Subcutaneous preadipocyte (primary cell): ENCODE measurements at places on chromosomes 3 and 15. TPM values are rescaled to one million over a fixed set of nuclear protein-coding genes. Genes with fewer than 3 reads are reported as not detected.

Gene CRYGS
- 1.8 and 2.3 TPM in 2 replicates for total RNA-seq

Gene SLC12A1
- total RNA-seq: not detected in 2 replicates

Gene TMEM266
- not detected in 2 replicates for total RNA-seq

Gene ARPP21
- total RNA-seq: not detected in 2 replicates

Gene CCR3
- total RNA-seq: not detected in 2 replicates

Gene PSTPIP1
- under 0.01 and 0.37 TPM in 2 replicates for total RNA-seq

Gene ZSCAN29
- 15.1 and 25.6 TPM in 2 replicates for total RNA-seq

Gene LRRIQ4
- not detected in 2 replicates for total RNA-seq

Gene SLC28A1
- total RNA-seq: not detected in 2 replicates

Gene TRH
- total RNA-seq: not detected in 2 replicates

Gene NOX5
- total RNA-seq: 0.20 and 0.37 TPM in 2 replicates

Gene TFG
- total RNA-seq: 69.4 and 80.0 TPM in 2 replicates

Gene C3orf85
- not detected in 2 replicates for total RNA-seq

Gene AGBL1
- not detected in 2 replicates for total RNA-seq

Gene GOLGA6L25
- not detected in 2 replicates for total RNA-seq

Gene TLNRD1
- 9.9 and 15.8 TPM in 2 replicates for total RNA-seq

Gene NPAP1
- total RNA-seq: not detected in 2 replicates

Gene IL16
- total RNA-seq: 1.6 and 4.0 TPM in 2 replicates

Gene CLRN1
- total RNA-seq: not detected in 2 replicates

Gene FEZF2
- not detected in 2 replicates for total RNA-seq

Gene PRR20G
- not detected in 2 replicates for total RNA-seq

Gene MAP6D1
- 0.73 and 3.9 TPM in 2 replicates for total RNA-seq

Gene OSBPL10
- 2.2 and 11.1 TPM in 2 replicates for total RNA-seq

Gene ZNF35
- total RNA-seq: 7.7 and 10.4 TPM in 2 replicates

Gene POLQ
- total RNA-seq: 4.4 and 12.7 TPM in 2 replicates

Gene IQCF5
- not detected in 2 replicates for total RNA-seq

Gene SERPINI1
- total RNA-seq: 0.78 and 1.5 TPM in 2 replicates

Gene C2CD4B
- not detected in 2 replicates for total RNA-seq

Gene MCTP2
- 1.5 and 3.5 TPM in 2 replicates for total RNA-seq

Gene B4GALT4
- total RNA-seq: 10.7 and 11.7 TPM in 2 replicates

Gene CP
- total RNA-seq: 0.20 and 0.73 TPM in 2 replicates

Gene CLSTN2
- 0.20 and 0.37 TPM in 2 replicates for total RNA-seq

Gene EHD4
- 9.2 and 20.3 TPM in 2 replicates for total RNA-seq

Gene ACAD11
- 25.4 and 30.9 TPM in 2 replicates for total RNA-seq

Gene TATDN2
- total RNA-seq: 14.3 and 22.9 TPM in 2 replicates

Gene BMF
- under 0.01 and 0.20 TPM in 2 replicates for total RNA-seq

Gene NEDD4
- 22.0 and 47.7 TPM in 2 replicates for total RNA-seq

Gene SI
- total RNA-seq: not detected in 2 replicates

Gene GOLGA8Q
- 0.20 and 1.1 TPM in 2 replicates for total RNA-seq
